ENCODE measurements at places on chromosomes 3 and 15. TPM values are rescaled to one million over a fixed set of nuclear protein-coding genes. Genes with fewer than 3 reads are reported as not detected.

Gene AHSG
- 0.52 TPM for total RNA-seq

Gene DPPA2
- not detected for total RNA-seq

Gene TPRG1
- 6.8 TPM for total RNA-seq

Gene TM6SF1
- 28.7 TPM for total RNA-seq

Gene RBM15B
- 15.7 TPM for total RNA-seq

Gene RFT1
- 8.4 TPM for total RNA-seq

Gene SLC12A1
- total RNA-seq, result not detected

Gene ALS2CL
- total RNA-seq, result 5.2 TPM

Gene GUCA1C
- not detected for total RNA-seq

Gene HESX1
- total RNA-seq, result not detected

Gene NMNAT3
- total RNA-seq, result 4.2 TPM

Gene SLC22A14
- under 0.01 TPM for total RNA-seq

Gene LRTM1
- total RNA-seq, result 106 TPM

Gene ADAMTS9
- total RNA-seq, result 106 TPM

Gene GCHFR
- total RNA-seq, result 1.6 TPM

Gene SERF2
- total RNA-seq, result 175 TPM

Gene TM4SF18
- total RNA-seq, result 6.3 TPM

Gene B3GNT5
- 4.2 TPM for total RNA-seq

Gene PARP15
- 2.6 TPM for total RNA-seq

Gene RARRES1
- total RNA-seq, result 1.6 TPM

Gene COL6A5
- not detected for total RNA-seq

Gene CLDN18
- total RNA-seq, result under 0.01 TPM

Gene TGM4
- total RNA-seq, result not detected

Gene FOXL2NB
- total RNA-seq, result not detected

Gene ASB14
- total RNA-seq, result not detected

Gene COL8A1
- total RNA-seq, result 1.6 TPM
